ENCODE measurements at places on chromosomes 5 and 9.

GRCh38 chr9:98099346-98099745 is 19.7 kb downstream of the TRIM14 start:
- no peak for DNase-seq

DNA sequence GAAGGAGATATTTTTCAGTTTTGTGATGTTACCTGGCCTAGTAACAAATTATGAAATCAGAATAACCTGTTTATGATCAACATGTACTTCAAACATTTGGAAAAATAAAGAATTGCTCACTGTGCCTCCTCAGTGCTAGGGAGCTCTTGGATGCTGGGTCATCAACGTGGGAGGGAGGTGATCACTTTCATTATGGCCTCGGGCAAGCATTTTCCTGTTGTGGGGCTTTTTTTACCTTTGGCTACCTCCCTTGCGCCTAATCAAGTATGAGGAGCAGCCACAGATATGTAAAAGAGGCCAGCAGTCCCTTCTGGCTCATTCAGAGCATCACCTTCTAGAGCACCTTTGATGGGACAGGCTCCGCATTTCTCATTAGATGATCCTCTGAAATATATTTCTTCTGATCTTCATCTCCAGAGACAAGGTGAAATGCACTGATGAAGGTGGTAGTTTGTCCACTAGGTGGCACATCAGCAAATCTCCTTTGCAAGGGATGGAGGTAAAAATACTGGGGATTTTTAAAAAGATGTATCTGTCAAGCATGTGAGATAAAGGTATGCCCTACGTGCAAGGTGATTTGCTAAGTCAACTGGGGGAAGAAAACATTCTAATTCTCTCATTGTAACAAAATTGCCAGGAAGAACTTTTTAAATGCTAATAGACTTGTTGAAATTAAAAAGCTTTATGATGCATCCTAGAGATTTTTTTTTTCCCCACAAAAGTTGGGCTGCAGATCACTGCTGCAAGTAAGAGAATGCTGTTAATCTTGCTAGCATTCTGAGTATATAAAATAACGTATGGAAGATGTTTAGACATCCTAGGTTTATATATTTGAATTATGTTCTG is 218.2 kb downstream of the MAST4 start:
- DNase-seq, result no peak

- DNase-seq, result no peak
Observed at GRCh38 chr9:3215658-3216057, 310.1 kb downstream of the RFX3 start.

DNA sequence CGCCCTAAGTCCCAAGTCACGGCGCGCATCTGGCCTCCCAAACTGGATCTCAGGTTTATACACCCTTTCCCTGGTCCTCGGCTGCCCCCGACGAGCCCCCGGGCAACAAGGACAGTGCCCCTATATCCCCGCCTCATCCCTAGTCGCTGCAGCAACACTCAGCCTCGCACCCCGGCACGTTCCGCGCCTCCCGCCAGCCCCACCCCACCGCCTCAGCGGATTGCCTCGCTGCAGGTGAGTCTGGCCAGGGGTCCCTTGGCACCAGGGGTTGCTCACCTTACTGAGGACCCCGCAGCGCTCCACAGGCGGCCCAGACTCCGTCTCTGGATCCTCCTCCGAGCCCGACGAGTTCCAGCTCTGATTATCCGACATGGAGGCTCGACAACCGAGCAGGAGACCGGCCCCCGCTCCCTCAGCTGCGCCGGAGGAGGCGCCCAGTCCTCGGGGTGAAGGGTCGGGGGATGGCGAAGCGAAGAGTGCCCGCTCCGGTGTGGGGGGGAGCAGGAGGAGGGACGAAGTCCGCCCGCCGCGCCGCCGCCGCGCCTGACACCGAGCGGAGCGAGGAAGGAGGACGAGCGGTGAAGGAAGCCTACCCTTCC is 494 bp downstream of the CERT1 start:
- peak; percentile 43 for DNase-seq

GRCh38 chr5:31161781-31162181 is 31.7 kb upstream of the CDH6 start:
- DNase-seq, result no peak

DNA sequence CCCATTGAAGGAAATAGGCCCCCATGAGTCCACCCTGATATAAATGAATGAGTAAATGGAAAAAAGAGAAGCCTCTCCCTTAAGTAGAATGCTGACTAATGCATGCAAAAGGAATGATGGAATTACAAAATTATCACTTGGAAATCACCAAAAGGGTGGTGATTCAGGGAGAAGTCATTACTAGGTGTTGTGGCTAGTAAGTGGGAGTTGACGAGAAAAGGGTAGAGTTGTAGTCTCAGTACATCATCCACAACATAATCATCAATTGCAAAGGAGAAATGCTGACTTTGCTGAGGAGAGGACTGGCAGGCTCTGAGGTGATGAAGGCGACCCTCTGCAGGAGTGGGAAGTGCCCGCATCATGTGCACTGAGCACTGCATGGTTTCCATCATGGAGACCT is 201.5 kb upstream of the S1PR3 start:
- no peak for DNase-seq
